NCI-H82 (cell line): ENCODE measurements at places on chromosomes 12 and 14.

GRCh38 chr12:47988073-47989022, 15.9 kb downstream of the COL2A1 start:
- DNase-seq: no peak

DNA sequence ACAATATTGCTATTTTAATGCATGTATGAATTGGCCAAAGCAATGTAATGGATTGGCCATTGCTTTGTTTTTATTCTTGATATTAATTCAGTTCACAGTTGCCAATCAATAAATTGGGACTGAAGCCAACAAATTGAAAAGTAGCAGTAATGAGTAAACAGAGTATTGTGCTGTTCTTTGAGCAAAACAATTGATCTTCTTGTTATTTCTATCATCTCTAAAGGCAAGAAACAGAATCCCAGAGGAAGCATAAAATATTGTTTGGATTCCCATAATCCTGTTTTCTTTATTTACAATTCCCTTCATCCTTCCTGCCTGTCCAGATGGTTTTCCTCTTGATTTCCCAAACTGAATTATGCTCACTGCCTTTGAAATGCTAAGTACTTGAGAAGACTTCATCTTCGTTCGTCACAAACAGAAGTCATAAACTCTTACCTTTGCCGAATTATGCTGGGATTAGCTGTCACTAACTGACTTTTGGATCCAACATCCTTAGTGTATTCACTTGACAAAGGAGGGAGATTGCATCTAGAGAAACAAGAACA, 85.9 kb downstream of the ST8SIA1 start:
- no peak for DNase-seq

DNA sequence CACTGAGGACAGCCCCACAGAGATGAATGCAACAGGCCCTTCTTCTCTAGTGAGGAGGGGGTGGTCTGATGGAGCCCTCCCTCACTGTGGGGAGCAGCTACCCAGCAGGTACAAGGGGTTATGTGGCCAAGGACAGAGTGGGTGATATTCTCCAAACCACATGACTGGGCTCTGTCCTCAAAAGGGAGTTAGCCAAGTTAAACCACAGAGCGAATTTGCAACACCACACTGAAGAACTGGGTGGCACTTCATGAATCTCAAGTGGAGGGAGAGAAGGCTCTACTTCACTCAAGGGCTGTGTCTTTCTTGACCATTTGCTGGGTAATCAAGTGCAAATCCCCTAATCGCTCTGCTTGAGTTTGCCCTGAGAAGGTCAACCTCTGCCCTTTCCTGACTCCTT, 12.5 kb downstream of the GPR68 start:
- no peak for DNase-seq

GRCh38 chr12:106682594-106683234, 91.8 kb upstream of the RIC8B start:
- no peak for DNase-seq

DNA sequence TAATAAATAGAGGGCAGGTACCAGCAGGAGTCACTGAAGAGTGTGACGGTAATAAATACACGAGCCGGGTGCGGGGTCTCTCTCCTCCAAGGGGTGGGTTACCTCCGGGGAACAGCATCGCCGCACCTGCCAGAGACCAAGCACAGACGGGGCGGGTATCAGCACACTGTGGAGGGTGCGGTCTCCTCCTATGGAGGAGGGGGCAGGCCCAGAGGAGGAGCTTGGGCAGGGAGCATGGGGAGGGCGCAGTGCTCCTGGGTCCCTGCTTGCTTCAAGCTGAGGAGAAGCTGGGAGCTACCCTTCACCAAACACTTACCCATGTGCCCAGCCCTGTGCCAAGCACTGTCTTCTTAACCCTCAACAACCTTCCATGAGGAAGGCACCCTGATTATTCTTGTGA, 12.8 kb downstream of the PGF start:
- no peak for DNase-seq

DNA sequence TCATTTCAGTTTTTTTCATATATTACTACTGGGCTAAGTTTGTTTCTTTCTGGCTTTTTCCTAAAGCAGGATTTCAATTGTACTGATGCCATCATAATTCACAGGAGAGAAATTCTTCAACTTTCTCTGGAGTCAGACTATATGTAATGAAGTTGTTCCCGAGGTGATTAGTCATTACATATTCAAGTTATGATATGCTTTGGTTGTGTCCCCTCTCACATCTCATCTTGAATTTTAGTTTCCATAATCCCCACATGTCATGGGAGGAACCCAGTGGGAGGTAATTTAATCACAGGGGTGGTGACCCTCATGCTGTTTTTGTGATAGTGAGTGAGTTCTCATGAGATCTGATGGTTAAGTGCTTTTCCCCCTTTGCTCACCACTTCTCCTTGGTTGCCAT, 227.5 kb upstream of the LRIG3 start:
- DNase-seq: no peak

GRCh38 chr12:6451348-6452244, at the start of gene TAPBPL:
TAPBPL (plus strand) TSS chr12:6452042; CDS start chr12:6452249, 207 bp downstream.
- peak; percentile 94 for DNase-seq

- no peak for DNase-seq
Measured at GRCh38 chr12:53754188-53754585, 2.4 kb upstream of the CISTR start.

DNA sequence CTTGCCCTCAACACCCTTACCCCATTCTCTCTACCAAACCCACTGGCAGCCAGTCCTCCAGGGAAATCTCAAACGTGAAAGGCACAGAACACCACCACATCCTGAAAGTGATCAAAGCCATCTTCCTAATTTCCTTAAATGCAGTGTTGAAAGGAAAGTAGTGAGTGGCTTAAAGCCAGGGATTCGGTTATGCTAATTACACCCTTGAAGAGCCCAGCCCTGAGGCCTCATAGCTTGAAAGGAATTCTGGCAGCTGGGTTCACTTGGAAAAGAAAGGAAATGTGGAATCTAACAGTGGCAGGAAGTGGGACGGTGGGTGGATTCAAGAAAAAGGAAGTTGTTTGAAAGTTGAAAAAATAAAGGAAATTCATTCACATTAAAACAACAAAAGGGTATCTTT, 73.0 kb upstream of the FICD start:
- no peak for DNase-seq

DNA sequence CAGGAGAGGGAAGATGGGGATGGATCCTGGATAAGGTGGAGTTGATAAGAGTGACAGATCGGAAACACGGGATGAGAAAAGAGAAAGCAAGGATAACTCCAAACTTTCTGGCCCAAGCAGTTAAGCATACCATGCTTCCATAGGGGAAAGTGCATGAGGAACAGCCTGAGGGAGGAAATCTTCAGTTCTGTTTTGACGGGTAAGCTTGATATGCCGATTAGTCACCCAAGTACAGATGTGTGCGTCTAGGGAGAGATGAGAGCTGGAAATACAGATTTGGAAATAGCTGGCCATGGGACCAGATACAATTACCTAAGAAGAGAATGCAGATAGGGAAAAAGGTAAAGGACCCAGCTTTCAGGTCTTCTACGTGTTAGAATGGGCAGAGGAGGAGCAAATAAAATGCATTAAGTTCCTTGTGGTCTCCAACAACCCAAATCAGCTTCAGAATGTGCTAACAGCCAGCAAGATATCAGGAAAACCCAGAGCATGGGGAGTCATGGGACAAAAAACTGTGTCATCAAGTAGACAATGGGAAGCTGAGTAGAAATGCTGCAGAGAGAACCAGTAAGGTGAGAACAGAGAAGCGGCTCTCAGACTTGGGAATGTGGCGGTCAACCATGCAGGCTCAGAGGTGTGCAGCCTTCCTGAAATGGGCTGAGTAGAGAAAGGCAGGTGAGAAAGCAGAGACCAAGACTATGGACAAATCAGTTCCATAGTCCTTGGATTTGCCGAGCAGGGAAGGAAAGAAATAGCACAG, 56.3 kb downstream of the PPP1R36 start:
- peak; percentile 77 for DNase-seq

- DNase-seq: no peak
Measured at GRCh38 chr12:110314308-110314707, 33.3 kb downstream of the ATP2A2 start.

DNA sequence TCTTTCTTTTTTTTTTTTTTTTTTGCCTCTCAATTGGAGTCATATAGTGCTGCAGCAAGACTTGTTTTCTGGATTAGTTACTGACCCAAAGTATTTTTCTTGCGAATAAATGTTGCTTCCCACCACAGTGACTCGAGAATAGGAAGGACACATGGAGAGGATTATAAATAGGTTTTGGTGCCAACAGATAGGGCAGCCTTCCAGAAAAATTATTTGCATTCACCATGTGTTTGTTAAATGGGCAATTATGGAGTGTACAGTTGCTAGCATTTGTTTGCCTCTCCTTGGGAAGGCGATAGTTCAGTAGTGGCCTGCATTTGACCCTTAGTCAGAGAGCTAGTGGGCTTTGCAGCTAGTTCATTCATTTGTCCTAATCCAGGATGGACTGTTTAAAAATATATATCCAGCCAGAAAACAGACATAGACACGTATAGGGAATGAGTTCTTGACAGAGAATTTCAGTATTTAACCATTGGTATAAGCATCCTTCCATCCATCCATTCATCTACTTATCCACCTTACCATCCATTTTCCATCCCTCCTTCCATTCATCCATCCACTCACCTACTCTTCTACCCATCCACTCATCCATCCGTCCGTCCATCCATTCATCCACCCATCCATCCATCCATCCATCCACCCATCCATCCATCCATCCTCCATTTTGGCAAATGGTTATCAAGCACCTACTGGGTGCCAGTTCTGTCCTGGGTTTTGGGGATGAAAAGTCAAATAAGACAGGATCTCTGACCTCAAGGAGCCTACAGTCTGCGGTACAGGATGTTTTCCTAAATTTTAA, 67.5 kb downstream of the CHST11 start:
- no peak for DNase-seq

GRCh38 chr14:52153939-52154338, 85.1 kb upstream of the NID2 start:
- DNase-seq: no peak

DNA sequence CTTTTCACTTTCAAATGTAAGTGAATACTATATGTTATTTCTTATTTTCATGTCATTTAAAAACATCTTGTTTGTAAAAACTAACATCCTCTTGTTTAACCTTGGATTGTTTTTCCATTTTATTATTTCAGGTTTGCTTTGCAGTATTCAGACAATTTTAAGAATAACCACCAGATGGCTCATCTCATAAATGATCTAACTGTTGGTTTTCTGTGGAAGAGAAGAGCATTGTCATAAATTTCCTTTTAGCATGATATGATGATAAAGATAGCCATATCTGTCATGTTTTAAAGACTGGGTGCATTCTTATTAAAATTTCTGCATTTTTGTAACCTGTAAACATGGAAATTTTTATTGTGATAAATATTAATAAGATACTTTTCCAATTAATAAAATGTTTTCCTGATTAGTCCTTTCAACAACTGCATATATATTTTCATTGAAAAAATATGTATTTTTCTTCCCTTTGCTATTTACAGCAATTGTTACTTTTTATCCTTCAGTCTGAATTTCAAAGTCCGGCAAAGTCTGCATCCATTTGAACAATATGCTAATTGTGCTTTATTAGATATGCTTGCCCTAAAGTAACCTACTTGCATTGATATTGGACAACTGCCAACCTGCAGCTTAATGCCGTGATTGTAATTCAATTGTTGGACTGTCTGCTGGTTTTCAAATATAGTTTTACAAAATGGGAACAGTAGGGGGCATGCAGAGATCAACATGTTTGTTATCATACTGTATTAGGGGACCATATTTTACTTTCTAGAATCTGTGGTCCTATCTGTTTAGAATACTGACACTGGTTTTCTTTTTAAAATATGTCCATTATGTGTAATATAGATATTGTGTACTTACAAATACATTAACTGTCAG, 163.4 kb downstream of the GARIN6 start:
- peak; percentile 90 for DNase-seq

GRCh38 chr14:97995038-97995437, 1197.9 kb downstream of the VRK1 start:
- no peak for DNase-seq

DNA sequence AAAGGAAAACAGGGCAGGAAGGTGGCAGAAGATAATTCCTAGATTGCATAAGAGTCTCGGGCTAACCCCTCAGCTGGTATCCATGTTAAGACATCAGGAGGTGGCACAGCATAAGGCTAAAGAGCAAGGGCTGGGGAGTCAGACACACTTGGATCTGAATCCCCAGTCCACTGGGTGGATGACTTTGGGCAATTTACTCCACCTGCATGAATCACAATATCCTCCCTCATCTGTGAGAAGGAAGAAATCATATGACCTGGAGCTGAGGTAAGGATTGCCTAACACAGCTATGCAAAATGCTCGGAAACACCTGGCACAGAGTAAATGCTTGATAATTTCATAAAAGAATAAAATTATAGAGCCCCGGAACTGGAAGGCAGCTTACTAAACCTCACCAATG, 217.9 kb downstream of the PIK3C2G start:
- no peak for DNase-seq

GRCh38 chr12:112932485-112933128, 5.7 kb upstream of the OAS3 start:
- no peak for DNase-seq

- DNase-seq: no peak
Measured at GRCh38 chr12:67758521-67758920, 110.0 kb downstream of the DYRK2 start.

- DNase-seq: no peak
Measured at GRCh38 chr12:124459852-124460645, 107.4 kb downstream of the NCOR2 start.

DNA sequence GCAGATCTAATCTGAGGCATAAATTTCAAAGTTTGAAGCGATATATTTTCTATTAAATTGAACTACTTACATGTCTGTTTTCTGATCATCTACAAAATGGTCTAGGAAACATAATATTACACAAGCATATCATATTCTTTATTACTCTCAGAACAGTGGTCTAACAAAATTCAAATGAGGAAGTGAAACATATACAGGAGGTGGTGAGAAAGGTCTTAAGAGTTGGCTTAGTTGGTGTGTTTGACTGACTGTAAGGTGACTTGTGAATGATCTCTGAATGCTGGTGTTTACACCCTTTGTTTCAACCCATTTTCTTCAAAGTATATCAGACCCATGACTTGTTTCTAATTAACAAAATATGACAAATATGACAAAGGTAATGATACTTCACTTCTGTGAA, 1156.8 kb downstream of the SLC16A7 start:
- DNase-seq: no peak

GRCh38 chr12:55112378-55112875, 13.8 kb upstream of the OR9K2 start:
- DNase-seq: no peak

DNA sequence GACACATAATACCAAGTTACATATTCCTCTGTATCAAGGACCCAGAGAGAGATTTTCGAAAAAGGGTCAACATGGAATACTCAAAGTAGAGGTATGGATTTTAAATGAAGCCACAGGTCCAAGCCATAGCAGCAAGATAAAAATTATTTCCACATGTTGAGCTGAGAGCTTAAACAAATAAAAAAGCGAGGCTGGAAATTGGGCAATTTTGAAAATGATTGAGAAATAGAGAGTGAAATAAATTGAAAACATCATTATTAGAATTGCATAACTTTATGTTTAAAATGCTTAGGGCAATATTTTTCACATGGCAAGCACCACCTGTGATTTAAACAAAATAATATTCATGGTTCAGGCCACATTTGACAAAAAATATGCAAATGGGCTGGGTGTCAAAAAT, 1251.0 kb upstream of the USP15 start:
- no peak for DNase-seq

GRCh38 chr12:48946205-48946604, 11.1 kb downstream of the ARF3 start:
- no peak for DNase-seq

GRCh38 chr14:79419571-79420327, 791.6 kb downstream of the DIO2 start:
- DNase-seq: no peak
